Stimulated activated CD8-positive, alpha-beta memory T cell treated with anti-CD3 and anti-CD28 coated beads, Interleukin-15, amount 100 ng/mL, for 4 hours (primary cell): ENCODE measurements at places on chromosomes 1 and 21.

GRCh38 chr1:17717594-17718535 lies 37.3 kb upstream of the ACTL8 start:
- no peak for DNase-seq

- DNase-seq, result no peak
Observed at GRCh38 chr1:244350027-244350426, 101.7 kb downstream of the ADSS2 start.

DNA sequence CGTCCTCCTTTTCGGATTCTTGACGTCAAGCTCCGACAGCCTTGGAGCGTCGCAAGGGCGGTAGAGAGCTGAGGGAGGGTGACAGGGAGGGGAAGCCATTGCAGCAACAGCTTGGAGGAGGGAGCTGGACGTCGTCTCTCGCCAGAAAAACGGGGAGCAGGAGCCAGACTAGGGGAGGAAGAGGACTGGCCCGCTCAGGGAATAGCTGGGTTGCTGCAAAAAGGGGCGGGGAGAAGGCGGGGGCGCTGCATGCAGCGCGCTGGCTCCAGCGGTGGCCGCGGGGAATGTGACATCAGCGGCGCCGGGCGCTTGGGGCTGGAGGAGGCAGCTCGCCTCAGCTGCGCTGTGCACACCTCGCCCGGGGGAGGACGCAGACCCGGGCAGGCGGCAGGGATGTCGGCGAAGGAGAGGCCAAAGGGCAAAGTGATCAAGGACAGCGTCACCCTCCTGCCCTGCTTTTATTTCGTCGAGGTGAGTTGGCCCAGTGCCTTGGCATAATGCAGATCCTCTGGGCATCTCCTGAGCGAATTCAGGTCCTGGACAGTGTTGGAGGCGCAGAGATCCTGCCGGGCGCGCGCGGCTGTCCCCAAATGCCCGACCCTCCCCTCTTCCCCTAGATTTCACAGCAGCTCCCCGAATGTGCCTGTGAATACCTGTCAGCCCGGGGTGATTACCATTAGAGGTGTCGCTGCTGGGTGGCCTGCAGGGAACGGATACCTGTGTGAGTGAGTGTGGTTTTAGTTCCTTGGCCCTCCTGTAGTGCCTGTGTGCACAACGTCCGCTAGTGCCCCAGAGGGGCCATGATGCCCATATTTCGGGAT lies at the start of gene PLPPR4:
Gene PLPPR4 (plus strand): TSS at position 292 of the 821 bp plus-strand sequence. CDS start 102 bp downstream, at position 394.
- no peak for DNase-seq

GRCh38 chr1:115685029-115685705 lies 43.4 kb downstream of the VANGL1 start:
- no peak for DNase-seq

- no peak for DNase-seq
Observed at GRCh38 chr1:15137809-15138208, 15.7 kb upstream of the TMEM51 start.

DNA sequence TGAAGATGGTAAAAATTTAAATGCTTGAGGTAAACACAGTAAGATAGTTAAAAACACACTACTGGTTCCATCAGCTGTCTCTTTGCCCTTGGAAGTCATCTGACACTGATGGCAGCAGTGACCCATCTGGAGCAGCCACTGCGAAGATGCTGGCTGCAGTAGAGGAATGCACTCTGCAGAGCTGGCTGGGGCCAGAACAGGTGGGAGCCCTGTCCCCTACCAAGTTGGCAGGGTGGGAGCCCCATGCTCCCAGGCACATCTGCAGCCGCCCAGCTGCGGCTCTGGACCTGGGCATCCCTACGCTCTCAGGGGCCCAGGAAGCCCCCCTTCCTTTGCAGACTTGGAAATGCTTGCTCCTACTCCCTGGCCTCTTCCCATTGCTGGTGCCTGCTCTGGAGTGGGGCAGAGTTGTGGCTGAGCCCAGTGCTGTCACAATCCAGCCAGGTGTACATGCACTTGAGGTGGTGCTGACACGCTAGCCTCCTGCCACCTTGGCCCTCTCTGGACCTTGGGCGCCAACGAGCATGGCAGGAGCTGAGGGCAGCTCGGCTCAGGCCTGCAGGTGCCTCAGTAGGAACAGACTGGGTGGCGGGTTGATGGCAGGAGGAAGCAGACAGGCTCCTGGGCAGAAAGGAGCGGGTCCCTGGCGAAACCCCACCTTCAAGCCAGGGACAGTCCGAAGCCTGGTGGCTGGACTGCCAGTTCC lies 227.0 kb downstream of the FGGY start:
- DNase-seq, result no peak

DNA sequence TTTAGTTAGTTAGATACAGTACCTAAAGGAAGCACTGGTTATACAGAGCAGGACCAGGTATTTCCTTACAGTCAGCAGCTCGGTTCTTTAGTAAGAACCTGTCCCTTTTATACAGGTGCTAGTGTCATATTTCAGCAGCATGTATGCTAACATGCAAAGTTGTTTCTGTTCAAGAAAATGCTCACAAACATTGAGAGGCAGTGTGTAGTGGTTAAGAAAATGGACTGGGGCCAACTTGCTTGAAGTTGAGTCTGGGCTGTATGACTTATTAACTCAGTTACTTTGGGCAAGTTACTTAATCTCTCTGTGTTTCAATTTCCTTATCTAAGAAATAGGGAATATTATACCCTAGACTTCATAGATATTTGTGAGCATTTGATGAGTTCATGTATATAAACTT lies 31.1 kb downstream of the AK4 start:
- DNase-seq, result no peak

DNA sequence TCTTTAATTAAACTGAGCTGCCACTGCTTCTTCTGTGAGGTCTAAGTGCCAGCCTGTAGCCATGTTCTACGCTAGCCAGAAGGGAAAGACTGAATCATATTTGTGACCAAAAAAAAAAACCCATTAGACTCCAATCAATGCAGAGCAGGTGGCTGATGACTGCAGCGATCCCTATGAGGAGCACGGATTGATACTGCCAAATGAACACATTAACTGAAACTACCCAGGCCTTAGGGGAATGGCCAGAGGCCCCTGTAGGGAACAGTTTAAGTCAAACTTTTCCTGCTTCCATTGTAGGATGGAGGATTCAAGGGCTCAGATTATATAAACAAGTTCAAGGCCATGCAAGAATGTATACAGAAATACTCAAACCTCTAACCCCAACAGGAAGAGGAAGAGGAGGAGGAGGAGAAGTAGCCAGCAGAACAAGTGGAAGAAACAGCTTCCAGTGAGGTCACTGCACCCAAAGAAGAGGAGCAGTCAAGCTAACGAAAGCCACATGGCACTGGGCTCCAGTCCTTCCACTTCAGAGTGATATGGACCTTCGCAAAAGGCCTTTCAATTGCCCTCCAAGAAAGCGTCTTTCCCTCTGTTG lies 328.3 kb downstream of the SMYD3 start:
- DNase-seq, result no peak

DNA sequence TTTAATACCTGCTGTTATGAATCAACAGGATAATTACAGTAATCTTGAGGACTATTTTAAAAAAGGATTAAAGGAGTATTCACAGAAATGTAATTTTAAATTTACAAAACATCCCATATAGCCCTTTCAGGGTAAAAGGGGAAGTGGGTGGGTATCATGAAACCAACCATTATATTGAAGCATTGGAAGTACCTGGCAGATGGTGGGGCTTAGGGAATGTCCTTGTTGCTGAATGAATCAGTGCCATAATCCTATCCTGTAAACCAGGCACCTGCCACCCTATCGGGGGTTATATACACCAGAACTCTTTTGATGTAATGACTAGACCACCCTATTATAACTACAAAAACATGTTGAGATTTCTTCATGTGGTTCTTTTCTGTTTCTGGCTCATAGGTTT lies 30.4 kb downstream of the CDC14A start:
- DNase-seq, result no peak

DNA sequence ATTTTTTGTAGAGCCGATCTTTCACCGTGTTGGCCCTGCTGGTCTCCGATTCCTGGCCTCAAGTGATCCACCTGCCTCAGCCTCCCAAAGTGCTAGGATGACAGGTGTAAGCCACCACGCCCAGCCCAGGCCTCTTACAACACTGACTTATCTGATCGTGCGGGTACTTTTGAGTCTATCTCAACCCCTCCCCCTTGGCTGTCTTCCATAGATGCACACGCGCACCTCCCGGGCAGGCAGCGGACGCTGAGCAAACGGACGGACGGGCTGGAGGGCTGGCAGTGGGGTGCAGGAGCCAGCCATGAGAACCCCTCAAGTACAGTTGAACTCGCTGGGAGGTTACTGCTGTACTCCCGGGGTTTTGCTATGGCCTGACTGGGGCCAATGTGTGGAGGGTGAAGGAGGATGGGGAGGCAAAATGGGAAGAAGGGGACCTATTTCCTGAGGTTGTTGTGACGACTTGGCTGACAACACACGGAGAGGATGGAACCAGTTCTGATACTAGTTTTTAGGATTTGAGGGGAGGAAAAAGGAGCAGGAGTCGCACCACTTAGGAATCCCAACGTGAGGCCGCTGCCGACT lies 959 bp downstream of the CD58 start:
- peak; percentile 34 for DNase-seq

DNA sequence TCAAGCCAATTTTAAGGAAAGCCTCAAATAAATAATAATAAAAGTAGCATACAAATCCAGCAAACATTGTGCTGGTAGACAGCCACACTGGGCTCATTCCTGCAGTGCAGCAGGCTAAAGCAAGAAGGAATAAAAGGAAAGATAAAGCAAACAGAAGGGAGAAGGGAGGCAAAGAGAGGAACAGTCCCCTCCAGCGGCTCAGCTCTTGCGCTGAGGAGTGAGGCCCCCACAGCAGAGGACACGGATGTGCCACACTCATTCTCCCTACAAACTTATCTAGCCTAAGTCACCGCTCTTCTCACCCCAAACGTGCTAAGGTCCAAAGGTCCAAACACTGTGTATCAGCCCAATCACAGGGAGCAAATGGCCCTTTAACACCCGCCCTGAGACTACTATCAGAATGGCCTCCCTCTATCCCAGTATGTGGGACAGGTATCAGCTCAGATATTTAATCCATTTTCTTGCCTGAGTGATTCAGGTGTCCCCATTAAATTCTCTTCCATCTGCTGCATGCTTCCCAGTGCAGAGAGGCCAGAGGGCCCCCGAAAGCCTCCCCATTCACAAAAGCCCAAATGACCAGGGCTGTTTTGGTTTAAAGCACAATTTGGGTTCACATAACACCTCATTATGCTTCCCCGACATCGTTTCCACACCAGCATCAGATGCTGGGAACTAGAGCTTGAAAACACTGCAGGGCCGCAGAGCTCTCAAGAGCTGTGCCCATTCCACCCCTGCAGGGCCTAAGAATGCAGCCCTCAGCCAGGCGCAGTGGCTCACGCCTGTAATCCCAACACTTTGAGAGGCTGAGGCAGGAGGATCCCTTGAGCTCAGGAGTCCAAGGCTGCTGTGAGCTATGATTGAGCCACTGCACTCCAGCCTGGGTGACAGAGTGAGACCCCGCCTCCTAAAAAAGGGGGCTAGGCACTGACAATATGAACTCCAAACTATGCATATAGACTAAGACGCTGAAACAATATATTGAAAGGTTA lies 17.8 kb downstream of the CAPZB start:
- no peak for DNase-seq

DNA sequence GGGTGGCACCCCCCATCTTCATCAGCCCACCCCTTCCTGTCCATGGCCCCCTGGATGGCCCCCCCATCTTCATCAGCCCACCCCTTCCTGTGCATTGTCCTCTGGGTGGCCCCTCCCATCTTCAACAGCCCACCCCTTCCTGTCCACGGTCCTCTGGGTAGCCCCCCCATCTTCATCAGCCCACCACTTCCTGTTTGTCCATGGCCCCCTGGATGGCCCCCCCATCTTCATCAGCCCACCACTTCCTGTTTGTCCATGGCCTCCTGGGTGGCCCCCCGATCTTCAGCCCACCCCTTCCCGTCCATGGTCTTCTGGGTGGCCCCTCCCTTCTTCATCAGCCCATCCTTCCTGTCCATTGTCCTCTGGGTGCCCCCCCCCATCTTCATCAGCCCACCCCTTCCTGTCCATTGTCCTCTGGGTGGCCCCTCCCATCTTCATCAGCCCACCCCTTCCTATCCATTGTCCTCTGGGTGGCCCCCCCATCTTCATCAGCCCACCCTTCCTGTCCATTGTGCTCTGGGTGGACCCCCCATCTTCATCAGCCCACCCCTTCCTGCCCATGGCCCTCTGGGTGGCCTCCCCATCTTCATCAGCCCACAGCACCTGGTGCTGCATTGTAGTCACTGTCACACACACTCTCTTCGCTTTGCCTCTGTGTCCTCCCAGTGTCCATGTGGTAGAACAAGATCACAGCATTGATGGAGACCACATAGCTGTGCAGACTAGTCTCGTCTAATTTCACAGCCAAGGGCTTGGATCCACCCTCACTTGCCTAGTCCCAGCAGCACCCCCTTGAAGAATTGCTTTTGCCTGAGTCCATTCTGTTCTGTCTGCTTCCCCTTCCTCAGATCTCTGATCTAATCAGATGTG lies 95.9 kb downstream of the PCBP3 start:
- DNase-seq, result no peak

DNA sequence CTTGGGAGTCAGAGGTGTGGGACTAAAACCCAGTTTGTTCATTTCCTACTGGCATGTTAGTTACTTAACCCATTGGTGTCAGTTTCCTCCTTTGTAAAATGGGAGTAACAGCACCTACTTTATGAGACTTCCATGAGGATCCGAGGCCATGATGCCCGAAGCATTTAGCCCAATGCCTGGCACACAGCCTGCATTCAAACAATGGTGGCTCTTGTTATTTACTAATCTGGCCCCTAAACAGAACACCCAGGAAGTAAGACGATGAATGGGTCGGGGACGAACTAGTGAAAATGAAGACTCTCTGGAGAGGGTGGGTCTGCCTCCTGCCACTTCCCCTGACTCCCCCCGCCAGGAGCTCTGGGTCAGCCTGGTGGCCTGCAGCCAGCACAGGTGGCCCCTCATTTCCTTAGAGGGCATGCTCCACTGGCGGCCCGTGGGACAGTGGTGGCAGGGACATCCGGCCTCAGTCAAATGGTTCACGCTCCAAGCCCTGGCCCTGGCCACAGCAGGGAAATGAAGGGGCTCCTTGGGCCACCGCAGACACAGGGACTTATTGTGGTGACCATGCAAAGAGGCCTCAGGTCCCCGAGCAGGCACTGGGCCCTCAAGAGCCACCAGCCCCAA lies 9.5 kb upstream of the TAS1R2 start:
- no peak for DNase-seq
